ENCODE measurements at places on chromosomes 16 and 17.

DNA sequence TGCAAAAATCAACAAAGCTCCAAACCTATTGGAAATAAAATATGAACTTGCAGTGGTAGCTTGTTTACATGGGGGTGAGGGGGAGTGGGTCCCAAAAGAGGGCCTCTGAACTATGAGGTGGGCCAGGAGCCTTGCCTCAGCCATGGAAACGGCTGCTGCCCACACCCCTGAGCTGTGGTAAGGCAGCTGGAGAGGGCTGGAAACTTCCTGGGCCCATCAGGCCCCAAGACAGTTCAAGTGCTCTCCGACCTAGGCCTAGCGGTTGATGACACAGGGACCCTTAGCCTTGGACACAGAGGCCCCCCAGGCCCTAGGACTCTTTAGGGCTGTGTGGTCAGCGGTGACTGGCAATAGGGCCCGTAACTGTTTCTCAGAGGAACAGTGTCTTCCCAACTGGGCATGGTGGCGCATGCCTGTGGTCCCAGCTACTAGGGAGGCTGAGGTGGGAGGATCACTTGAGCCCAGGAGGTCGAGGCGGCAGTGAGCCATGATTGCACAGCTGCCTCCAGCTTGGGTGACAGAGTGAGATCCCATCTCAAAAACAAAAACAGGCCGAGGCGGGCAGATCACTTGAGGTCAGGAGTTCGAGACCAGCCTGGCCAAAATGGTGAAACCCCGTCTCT lies 18.3 kb downstream of the UNC13D start:
- H3K27me3 ChIP-seq: no peaks in the 10 kb centered on the region
- no peak overlapping the region for H3K27ac ChIP-seq
- H3K4me1 ChIP-seq: peaks cover 18% of the 10 kb centered on the region
- peaks cover 1% of the 10 kb centered on the region for H3K36me3 ChIP-seq

DNA sequence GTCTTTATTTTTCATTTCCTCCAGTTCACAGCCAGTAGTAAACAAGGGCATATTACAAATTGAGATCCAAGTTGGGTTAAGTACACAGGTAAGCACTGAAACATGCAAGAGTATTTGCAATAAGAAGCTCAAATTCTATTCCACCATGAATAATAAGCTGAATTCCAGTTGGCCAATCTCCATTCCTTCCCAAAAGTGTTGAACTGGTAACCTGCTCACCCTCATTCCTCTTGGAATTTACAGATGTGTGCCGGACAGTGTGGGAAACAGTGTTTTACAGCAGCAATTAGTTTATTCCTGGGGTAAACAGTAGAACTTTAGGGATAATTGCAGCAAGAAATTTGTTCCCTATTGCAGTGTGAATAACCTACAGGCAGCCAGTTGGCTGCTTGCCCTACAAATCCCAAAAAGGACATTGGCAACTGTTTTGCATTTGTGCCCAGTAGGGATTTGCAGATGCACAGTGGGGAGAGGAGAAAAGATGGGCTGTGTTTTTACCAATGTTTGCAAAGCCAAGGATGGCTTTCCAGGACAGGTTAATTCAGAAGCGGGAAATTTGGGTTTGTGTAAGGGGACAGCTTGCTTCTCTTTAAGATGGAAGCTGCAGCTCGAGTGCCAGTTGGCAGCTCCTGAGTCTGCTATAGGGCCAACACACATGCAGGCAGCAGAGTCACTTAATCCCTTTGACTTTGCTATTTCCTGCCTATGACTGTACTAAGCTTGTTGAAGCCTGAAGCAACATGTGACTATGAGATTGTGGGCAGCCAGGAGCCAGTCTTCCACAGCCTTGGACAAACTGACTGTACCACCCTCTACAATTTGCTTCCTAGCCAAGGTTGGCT lies 318.9 kb downstream of the MAP2K6 start:
- H3K27ac ChIP-seq: no peak overlapping the region
- no peaks in the 10 kb centered on the region for H3K4me1 ChIP-seq
- no peaks in the 10 kb centered on the region for H3K27me3 ChIP-seq

GRCh38 chr16:72921620-72922019 lies 126.3 kb downstream of the ZFHX3 start:
- no peak overlapping the region for H3K4me3 ChIP-seq
- H3K4me1 ChIP-seq: no peaks in the 10 kb centered on the region
- no peaks in the 10 kb centered on the region for H3K27me3 ChIP-seq
- H3K36me3 ChIP-seq: no peaks in the 10 kb centered on the region

- no peak overlapping the region for H3K4me3 ChIP-seq
- no peak for DNase-seq
- H3K36me3 ChIP-seq: no peaks in the 10 kb centered on the region
- H3K27ac ChIP-seq: no peak overlapping the region
Observed at GRCh38 chr16:13448346-13448745, 471.6 kb upstream of the ERCC4 start.

DNA sequence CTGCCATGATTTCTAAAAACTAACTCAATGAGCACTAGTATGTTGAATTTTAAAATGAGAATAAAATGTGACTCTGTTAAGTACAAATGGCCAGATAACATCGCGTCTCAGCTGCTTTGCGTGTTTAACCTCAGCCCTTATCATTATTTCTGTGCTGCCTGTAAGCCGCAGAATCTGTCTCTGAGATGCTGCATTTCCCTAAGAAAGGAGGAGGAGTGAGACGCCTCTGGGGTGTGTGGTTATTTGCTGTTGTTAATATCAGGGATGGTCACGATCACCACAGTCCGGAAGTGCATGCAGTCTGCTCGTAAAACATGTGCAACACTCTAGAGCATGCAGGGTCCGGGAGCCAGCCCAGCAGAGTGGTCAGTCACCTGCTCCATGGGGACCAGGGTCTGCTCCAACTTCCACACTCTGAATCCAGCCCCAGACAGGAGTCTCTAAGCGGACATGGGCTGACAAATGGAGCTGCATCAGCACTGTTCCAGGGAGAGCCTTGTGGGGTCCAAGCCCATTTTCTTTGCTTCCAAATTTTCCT lies 342.5 kb downstream of the MAF start:
- no peaks in the 10 kb centered on the region for H3K36me3 ChIP-seq
- peaks cover 3% of the 10 kb centered on the region for H3K4me1 ChIP-seq
- no peaks in the 10 kb centered on the region for H3K27me3 ChIP-seq

DNA sequence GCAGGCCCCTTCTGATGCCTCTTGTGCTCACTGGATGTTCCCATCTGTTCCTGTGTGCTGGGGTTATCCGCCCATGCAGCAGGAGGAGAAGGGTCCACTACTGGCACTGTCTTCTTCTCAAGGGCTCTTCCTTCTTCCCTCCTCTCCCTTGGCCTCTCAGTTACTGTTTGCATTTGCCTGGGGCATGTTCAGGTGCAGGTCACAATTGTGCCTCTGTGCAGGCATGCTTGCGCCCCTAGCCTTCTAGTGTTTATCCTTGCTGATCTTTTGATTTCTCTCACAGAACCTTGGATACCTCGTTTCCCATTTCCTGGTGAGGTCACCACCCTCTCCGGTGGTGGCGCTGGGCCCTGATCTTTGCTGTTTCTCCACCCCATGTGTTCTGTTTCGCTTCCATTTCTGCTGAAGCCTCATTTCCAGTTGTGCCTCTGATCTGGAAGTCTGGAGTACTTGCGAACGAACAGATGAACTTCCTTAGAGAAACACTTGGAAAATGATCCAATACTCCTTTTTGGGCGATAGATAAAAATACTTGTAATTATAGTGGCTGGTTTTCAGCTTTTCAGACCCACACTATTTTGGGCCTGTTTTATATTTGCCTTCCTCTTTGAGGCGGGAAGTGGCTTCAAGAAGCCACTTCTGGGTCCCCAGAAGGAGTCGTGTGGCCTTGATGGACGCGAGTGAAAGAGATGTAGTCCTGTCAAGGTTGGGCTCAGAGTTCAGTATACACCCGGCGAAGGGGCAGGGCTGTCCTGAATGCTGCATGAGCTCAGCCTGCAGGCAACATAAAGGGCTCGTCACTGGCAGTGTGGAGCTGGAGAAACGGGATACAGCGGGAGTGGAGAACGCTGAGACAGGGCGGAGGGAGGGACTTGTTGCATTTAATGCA lies 312.9 kb downstream of the SNX29 start:
- no peaks in the 10 kb centered on the region for H3K36me3 ChIP-seq
- peak; percentile 53 for DNase-seq
- peak overlapping the region; percentile 4 for H3K27ac ChIP-seq
- peaks cover 11% of the 10 kb centered on the region for H3K4me1 ChIP-seq

DNA sequence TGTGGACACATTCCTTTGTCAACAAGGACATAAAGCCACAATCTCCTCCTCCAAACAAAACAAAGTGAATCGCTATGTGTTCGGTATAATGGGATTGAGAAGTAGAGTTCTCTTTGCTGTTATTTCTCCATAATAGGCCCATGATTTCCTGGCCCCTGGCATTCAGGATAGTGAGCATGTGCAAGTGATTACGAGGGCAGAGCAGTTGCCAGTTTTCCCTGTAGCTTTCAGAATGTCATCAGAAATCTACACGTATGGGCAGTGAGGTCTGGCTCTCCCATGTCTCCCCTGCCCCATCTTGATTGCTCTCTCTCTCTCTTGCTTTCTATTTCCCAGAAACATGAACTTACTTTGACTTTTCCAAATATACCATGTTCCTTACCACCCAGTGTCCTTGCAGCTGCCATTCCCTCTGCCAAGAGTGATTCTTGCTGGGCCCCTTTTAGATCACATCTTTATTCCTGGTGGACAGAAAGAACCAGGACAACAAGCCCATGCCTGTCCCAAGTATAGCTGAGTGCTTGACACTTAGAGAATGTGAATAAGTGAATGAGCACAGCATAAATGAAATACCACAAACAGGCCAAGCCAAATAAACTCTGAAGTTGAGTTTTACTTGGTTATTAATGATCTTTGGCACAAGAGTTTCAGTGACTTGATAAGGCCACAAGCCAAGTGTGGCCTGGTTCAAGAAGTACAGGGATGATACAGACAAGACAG lies 273.1 kb downstream of the CDH13 start:
- no peaks in the 10 kb centered on the region for H3K27me3 ChIP-seq
- no peaks in the 10 kb centered on the region for H3K36me3 ChIP-seq

- no peaks in the 10 kb centered on the region for H3K27me3 ChIP-seq
- no peak for DNase-seq
- H3K36me3 ChIP-seq: no peaks in the 10 kb centered on the region
Observed at GRCh38 chr17:59300941-59301340, 30.5 kb upstream of the YPEL2 start.

All from transverse colon (tissue), 4 donors.